ENCODE measurements at places on chromosomes 7 and 10.

GRCh38 chr7:91940171-91940570, 491 bp upstream of the AKAP9 start:
- DNase-seq = no peak

DNA sequence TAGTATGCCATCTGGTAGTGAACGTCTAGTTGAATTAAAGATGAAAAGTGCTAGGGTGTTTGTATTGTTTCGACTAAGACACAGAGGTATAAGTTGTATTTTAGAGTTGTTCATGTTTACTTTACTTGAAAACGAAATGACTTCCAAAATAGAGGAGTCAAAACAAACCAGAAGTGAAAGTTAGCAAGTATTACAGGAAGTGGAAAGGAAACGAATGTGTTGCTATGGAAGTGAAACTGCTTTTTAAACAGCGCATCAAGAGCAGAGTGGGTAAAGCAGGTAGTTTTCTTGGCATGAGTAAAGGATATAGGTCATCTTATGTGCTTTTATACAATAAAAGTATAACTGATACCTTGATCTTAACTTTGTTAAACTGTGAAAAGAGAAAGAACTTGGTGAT, 20.0 kb upstream of the GALNTL5 start:
- DNase-seq = no peak

- DNase-seq = no peak
These were observed 118.3 kb downstream of the LRRC4 start for GRCh38 chr7:127912901-127913300.

GRCh38 chr10:110704070-110704469, 59.9 kb downstream of the RBM20 start:
- DNase-seq = no peak

GRCh38 chr7:46557295-46557711, 636.2 kb upstream of the IGFBP3 start:
- no peak for DNase-seq

DNA sequence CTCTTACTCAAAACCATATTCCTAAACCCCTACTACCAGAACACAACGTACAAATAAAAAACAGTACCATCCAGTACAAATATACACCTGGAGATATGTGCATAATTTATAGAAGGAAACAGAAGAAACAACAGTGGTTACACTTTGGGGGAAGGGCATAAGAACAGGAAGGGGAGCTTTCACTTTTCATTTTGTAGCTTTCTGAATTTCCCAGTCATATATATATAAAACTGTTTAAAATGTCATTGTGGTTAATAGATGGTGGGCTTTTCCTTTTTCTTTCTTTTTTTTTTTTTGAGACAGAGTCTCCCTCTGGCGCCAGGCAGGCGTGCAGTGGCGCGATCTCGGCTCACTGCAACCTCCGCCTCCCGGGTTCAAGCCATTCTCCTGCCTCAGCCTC, 47.2 kb downstream of the MALSU1 start:
- DNase-seq = no peak

- peak; percentile 17 for DNase-seq
These were observed 74.0 kb downstream of the SCRN1 start for GRCh38 chr7:29915481-29916215.

DNA sequence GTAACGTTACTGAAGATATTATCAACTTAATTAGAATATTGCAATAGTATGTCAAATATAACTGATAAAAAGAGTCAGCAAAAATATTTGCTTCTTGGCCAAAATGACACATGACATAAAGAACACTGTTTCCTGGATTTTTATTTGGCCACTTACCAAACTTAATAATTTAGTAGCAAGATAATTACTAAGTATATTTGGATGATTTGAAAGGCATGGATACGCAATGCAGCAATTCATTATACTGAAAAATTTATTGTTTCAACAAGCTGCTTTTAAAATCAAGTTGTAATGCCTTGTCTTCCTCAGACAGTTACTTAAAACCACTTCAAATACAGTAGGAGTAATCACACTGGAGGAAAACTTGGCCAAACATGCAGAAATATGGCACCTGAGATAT, 234.0 kb downstream of the SEMA3E start:
- DNase-seq = no peak

DNA sequence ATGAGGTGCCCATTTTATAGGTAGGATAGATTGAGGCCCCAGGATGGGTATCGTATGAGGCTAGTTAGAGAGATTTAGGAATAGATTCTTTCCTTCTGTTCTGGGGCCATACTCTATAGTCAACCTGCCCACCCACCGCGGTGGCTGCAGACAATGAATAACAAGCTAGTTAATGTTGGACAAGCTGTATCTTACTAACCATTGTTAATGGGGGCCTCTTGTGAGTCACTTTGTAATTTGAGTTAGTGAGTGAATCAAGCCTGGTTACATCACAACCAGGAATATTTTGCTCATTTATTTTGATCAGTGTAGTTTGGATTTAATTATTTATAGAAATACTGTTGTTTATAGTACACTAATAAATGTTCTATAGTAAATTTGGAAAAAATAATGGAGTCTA, 7.3 kb downstream of the SORCS3 start:
- DNase-seq = no peak

DNA sequence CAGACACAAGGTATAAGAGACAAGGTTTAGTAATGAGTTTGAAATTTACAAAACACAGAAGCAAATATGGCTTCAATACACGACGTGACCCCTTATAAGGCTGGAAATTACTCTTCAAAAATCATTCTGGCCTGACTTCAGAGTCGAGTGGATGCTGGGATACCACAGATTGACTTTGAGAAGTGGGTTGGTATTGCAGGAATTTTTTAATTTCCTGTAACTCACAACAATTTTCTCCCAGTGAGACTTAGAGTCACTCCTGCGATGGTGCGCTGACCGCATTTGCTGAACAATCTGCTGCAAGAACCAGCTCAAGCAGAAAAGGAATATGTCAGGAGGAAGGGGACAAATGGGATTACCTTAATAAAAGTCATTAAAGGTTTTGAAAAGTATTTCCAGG, 132.1 kb downstream of the EMX2 start:
- DNase-seq = no peak

DNA sequence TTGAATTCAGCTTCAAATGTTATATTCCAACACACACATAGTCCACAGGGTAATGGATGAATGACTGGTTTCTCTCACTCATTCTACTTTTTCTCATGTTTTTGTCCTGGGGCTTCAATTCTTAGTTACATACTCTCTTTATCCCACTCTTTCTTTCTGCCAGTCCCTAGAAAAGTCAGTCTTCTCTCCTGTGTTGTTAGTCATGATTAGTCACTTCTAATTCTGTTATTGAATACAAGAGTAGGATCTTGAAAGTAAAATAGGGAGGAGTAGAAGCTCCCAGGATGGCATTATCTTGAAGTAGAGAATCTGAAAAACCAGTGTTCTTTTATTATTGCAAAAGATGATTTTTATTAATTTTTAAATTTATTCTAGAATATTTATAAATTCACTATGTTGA, 45.5 kb upstream of the CALCR start:
- no peak for DNase-seq

DNA sequence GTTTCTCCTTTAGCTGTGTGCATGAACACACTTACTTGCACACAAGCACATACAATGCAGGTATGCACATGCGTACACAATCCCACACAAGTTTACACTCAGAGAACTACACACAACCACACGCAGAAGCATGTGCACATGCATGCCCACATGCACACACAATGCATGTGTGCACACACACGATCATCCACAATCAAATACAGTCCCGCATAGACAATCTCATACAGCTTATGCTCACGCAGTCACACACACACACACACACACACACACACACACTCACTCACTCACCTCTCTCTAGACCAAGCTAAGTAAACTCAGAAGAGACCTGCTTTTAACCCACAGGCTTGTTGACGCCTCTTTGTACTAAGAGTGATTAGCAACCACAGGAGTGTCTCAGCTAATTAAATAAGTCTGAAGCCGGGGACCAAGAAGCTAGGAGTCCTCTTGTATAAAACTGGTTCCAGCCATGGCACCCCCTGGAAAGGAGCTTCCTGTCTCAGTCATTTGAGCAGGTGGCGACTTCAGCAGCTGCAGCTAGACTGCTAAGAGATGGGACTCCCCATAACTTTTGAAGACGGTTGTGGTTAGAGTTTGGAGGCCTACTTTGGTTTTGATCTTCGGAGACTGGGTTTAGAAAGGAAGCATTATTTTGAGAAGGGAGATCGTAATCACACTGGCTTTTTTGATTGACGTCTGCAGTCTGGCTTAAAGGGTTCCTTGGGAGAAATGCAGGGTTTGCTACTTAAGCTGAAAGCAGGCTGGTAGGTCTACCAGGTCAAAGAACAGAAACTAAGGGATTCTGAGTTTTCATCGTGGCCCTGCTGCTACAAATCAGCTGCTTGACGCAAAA, 82.3 kb upstream of the ADRB1 start:
- DNase-seq = no peak

DNA sequence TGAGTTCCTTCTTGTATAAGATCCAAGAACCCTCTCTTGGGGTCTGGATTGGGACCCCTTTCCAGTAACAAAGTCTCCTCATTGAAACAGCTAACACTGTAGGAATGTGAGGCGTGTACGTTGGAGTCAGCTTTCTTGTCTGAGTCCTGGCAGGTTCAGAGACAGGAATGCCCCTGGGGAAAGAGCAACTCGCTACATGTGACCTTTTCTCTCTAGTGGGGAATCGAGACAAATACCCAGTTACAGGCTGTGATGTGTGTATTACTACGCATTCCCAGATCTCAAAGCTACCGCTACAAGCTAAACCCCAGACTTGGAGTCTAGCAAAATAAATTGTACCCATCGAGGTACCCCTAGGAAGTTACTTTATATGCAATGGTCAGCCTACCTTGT, 85.6 kb upstream of the FRMD4A start:
- no peak for DNase-seq

GRCh38 chr10:111784946-111785465, 398.6 kb downstream of the GPAM start:
- DNase-seq = no peak

DNA sequence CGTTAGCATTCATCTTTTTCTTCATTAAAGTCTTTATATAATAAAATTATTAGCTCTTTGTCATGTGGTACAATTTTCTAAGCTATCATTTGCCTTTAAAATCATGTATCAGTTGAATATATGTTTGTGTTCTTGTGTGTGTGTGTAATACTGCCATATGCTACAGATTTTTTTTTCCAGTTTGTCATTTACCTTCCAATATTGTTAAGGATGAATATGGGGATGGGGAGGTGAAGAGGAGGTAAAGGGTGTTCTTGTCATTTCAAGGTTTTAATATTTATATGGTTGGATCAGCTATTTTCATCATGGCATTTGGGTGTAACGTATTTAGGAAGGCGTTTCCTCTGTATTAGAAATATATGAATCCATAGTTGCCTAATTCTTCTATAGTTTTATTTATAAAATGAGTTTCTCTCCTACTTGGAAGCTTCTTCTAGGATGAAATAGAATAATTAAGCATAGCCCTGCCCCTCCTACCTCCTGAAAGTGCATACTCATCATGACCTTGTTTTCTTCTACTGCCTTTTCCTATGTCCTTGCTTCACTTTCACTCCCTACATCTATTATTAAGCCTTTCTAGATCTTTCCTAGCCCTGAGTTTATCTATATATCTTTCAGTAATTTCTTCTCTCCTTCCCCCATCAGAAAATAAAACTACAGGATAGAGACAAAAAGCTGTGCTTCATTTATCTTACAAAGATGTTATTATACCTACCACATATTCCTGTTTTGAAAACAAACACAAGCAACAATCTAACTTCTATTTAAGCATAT, 25.1 kb downstream of the RAB18 start:
- no peak for DNase-seq

GRCh38 chr10:54854389-54854788, 53.4 kb upstream of the PCDH15 start:
- DNase-seq = no peak

All from HFF-Myc (cell line).